Cardiac fibroblast (primary cell): ENCODE measurements at places on chromosomes 13 and 19.

- DNase-seq, result peak; percentile 82
Measured at GRCh38 chr19:10269333-10270179, 1.4 kb upstream of the ICAM1 start.

GRCh38 chr13:93244141-93244917, 17.7 kb downstream of the GPC6 start:
- peak; percentile 68 for DNase-seq

GRCh38 chr13:31427151-31428100, 227.7 kb downstream of the B3GLCT start:
- no peak for DNase-seq

- DNase-seq, result peak; percentile 61
Measured at GRCh38 chr13:44523146-44524015, 52.7 kb downstream of the TSC22D1 start.
